ENCODE measurements at places on chromosomes 12 and 14. TPM values are rescaled to one million over a fixed set of nuclear protein-coding genes. Genes with fewer than 3 reads are reported as not detected.

DNA sequence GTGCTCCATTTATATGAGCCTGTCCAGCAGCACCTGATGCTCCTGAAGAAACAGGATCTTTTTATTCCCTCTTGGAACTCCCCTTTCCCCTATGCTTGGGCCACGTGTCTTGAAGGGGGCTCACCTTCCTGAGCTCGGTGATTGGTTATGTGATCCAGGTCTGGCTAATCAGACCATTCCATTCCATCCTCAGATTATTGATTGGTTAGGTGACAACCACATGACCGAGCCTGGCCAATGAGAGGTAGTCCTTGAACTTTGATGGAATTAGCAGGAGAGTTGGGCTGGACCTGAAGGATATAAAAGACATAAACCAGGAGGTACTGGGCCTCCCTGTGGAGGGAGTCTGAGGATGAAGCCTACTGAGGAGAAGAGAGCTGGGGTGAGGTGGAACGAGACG is 216.6 kb upstream of the LHX5 start:
- no peak for DNase-seq

Gene ADAM20
- polyA plus RNA-seq: 0.16 TPM

DNA sequence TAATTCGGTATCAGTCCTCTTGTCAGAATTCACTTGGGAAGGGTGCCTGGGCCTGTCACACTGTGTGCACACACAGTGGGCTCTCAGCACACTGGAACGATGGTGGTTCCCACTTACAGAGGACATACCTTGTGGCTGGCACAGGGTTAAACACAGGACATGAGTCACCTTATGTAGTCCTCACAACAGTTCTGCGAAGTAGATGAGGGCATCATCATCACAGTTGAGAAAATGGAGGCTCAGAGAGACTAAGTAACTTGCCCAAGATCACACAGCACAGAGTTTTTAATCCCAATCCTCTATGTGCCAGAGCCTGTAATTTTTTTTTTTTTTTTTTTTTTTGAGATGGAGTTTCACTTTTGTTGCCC is 90.7 kb downstream of the NINJ2 start:
- DNase-seq: no peak

DNA sequence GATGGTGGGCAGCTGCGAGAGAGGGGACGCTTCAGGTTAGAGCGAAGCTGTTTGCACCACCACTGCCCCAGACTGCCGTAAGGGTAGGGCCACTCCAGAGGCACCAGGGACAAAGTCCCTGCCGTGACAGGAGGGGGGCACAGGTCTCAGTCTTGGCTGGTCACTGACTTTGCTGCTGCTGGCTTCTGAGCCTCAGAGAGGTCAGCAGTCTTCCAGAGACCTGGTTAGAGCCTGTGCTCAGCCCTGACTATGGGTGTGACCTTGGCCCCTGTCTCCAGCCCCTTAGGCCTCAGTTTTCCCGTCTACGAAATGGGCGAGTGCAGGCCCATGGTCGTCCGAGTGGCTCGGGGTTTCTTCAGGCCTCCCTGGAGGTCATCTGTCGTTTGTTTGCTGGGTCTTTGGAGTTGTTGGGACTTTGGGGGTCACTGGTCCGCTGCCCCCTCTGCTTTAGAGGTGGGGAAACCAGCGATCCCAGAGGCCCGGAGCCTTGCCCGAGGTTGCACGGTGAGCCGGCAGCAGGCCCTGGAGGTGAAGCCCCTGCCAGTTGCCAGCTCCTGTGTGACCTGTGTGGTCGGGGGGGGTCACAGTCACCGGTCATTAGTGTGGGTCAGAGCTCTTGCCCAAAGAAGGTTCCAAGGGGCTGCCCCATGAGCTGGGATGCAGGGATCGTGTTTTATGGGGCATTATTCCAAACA is 15.3 kb downstream of the MEG3 start:
- DNase-seq: no peak

GRCh38 chr12:70948236-70948975 is 27.9 kb upstream of the PTPRR start:
- DNase-seq: no peak

Gene KRT3
- not detected for polyA plus RNA-seq

DNA sequence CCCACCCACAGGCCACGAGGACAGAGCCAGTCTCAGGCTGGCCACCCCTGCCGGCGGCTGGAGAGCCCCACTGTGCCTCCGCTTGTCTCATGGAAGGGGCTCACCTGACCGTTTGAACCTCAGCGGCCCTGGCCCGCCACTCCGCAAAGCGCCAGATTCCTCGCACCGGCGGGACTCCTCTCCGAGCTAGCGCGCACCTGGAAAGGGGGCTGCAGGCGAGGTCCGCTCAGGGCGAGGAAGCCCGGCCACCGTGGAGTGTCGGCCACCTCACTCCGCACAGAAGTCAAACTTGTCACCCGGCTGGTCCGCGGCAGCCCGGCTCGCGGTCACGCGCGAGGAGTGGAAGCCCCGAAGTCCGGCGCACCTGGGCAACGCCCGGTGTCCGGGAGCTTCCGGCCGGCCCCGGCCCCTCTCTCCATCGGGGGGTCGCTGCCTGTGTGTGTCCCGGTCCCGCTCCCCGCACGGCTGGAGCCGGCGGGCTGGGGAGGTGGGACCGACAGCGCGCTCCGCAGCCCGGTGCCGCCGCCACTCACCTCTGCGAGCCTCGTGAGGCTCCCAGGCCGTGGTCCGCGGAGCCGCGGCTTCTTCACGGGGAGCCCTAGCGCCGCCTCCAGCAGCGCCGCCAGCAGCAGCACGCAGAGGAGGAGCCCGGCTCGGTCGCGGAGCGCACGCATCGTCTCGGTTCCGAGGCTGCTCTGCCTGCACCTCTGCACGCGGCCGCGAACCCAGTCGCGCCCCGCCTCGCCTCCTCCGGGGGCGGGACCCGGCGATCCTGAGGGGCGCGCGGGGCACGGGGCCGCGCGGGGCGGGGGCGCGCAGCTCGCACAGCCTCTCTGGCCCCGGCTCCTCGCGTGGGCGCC is at the start of gene ISM2:
Gene ISM2, minus strand, starts transcription at position 697 of the 860 bp plus-strand sequence. Its CDS starts 23 bp downstream, at position 674.
- DNase-seq: no peak

GRCh38 chr12:77746096-77746495 is 84.6 kb upstream of the NAV3 start:
- no peak for DNase-seq

DNA sequence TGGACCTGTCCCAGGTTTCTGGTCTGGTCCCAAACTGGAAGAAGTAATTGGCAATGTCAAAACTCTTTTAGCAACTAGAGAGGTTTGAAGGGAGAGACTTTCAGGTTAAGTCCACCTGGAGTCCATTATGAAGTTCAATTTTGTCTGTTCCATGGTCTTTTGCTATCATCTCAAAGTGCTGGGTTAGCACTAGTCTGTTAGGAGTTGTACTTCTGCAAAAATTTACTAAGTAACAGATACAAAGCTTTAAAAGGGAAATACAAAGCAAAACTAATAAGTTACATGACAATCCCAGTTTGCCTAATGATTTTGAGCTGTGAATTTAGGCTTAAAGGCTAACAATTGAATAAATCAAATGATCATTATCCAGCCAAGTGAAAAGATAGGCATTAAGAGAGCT is 643.9 kb downstream of the C12orf50 start:
- no peak for DNase-seq

GRCh38 chr14:43778937-43779639 is 728.0 kb downstream of the FSCB start:
- no peak for DNase-seq

GRCh38 chr14:30808576-30808975 is 65.8 kb upstream of the COCH start:
- no peak for DNase-seq

Gene RAD51AP1
- 25.3 TPM for polyA plus RNA-seq

Data from left renal pelvis (tissue), 4 donors.